ENCODE measurements at places on chromosomes 4 and X. TPM values are rescaled to one million over a fixed set of nuclear protein-coding genes. Genes with fewer than 3 reads are reported as not detected.

Gene POLN
- total RNA-seq = 1.1 TPM

Gene CWH43
- total RNA-seq = 0.09 TPM

GRCh38 chrX:1433646-1434357, 18.9 kb downstream of the ASMTL start:
- peaks cover 56% of the 10 kb centered on the region for H3K36me3 ChIP-seq
- no peak overlapping the region for H3K27ac ChIP-seq
- no peaks in the 10 kb centered on the region for H3K4me1 ChIP-seq
- no peak overlapping the region for H3K4me3 ChIP-seq
- no peak for DNase-seq
- H3K27me3 ChIP-seq = no peaks in the 10 kb centered on the region

DNA sequence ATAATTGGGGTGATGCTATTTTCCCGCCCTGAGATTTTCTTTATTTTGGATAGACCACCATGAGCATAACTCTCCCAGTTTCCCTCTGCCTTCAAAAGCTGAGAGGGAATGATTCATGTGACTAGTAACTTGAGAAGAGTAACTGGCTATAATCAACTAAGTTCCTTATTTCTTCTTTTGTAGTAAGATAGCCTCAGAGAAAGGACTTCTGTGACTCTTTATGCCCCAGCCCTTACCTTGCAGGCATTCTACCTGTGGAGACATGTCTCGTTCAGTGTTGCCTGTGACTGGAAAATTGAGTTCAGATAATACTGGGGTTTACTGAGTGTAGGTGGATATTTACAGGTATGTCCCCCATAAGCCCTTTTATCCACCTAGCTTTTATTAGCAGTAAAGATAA, 715.4 kb upstream of the HS3ST1 start:
- no peaks in the 10 kb centered on the region for H3K36me3 ChIP-seq
- no peaks in the 10 kb centered on the region for H3K27me3 ChIP-seq
- H3K4me1 ChIP-seq = no peaks in the 10 kb centered on the region
- no peak overlapping the region for H3K27ac ChIP-seq
- no peak overlapping the region for H3K4me3 ChIP-seq

DNA sequence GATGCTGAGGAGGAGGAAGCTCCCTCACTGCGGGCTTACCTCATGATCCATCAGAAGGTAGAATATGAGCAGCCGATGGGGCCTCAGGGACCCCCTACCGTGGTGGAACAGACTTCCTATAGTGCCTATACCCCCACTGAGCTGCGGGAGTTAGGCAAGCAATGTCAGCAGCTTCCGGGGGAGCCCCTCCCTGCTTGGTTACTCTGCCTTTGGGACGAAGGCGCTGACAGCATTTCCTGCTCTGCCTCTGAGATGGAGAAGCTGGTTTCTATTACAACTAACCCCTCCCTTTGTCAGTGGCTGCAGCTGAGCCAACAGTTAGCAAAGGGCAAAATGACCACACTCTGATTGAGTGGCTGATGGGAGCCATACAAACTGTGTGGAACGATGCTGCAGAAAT, 430.7 kb downstream of the IDS start:
- no peaks in the 10 kb centered on the region for H3K27me3 ChIP-seq
- peak; percentile 63 for DNase-seq
- no peak overlapping the region for H3K27ac ChIP-seq

- H3K36me3 ChIP-seq = no peaks in the 10 kb centered on the region
- H3K27me3 ChIP-seq = no peaks in the 10 kb centered on the region
- no peak for DNase-seq
- H3K4me3 ChIP-seq = no peak overlapping the region
- H3K27ac ChIP-seq = no peak overlapping the region
- no peaks in the 10 kb centered on the region for H3K4me1 ChIP-seq
Observed at GRCh38 chr4:52028970-52029369, 8.8 kb upstream of the LRRC66 start.

GRCh38 chr4:139630991-139631390, 34.6 kb upstream of the MGST2 start:
- no peak for DNase-seq
- no peak overlapping the region for H3K27ac ChIP-seq
- H3K27me3 ChIP-seq = no peaks in the 10 kb centered on the region
- H3K4me3 ChIP-seq = no peak overlapping the region
- H3K4me1 ChIP-seq = no peaks in the 10 kb centered on the region
- H3K36me3 ChIP-seq = no peaks in the 10 kb centered on the region

DNA sequence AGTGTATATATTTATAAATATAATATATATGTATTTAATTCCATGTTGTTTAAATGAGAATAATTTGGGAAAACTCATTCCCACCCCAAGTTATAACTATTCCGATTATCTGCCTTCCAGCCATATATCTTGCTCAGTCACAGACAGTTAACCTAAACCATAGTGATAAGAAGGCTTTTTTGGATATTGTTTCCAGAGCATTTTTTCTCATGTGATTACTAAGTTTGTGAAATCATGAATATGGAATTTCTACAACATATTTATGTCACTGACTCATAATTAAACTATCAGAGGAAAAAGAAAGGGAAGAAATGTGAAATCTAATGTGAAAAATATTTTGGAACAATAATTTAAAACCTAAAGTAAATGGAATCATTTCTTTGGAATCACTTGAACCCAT, 1163.5 kb upstream of the PABPC4L start:
- no peaks in the 10 kb centered on the region for H3K36me3 ChIP-seq
- H3K27me3 ChIP-seq = no peaks in the 10 kb centered on the region
- H3K4me1 ChIP-seq = no peaks in the 10 kb centered on the region
- no peak overlapping the region for H3K4me3 ChIP-seq

All from thymus (tissue), 14 donors.